Diencephalon (tissue), 1 donor: ENCODE measurements at places on chromosomes 6 and 20. TPM values are rescaled to one million over a fixed set of nuclear protein-coding genes. Genes with fewer than 3 reads are reported as not detected.

The PRRT1 gene
- 0.69 TPM for total RNA-seq

The FERMT1 gene
- 3.0 TPM for total RNA-seq

The HRH3 gene
- 2.3 TPM for total RNA-seq

The MAS1 gene
- under 0.01 TPM for total RNA-seq

The PRDM13 gene
- total RNA-seq: 0.46 TPM

The LINC00237 gene
- 10.8 TPM for total RNA-seq

The SCAF8 gene
- total RNA-seq: 92.0 TPM

The TREM1 gene
- total RNA-seq: not detected

The ACOT13 gene
- 7.8 TPM for total RNA-seq

The GLP1R gene
- total RNA-seq: 1.6 TPM

The ZDHHC14 gene
- 20.8 TPM for total RNA-seq

The PRL gene
- 0.23 TPM for total RNA-seq

The CST2 gene
- total RNA-seq: not detected

The C20orf141 gene
- total RNA-seq: not detected

The EEF1E1 gene
- total RNA-seq: 42.4 TPM

The ARHGAP18 gene
- total RNA-seq: 14.1 TPM

The HLA-G gene
- not detected for total RNA-seq

The DEFB119 gene
- total RNA-seq: not detected

The ENPP1 gene
- 3.0 TPM for total RNA-seq

The MYB gene
- total RNA-seq: 4.8 TPM
